OCI-M1 (cell line): ENCODE measurements at places on chromosomes 11 and 22.
A peak's percentile ranks its signal among the peaks of the same experiment; 100 is the strongest.

- peak; percentile 3 for DNase-seq
These were observed 239.0 kb upstream of the PDGFD start for GRCh38 chr11:104402812-104403521.

- DNase-seq: no peak
These were observed 158.8 kb downstream of the COMMD9 start for GRCh38 chr11:36130401-36130800.

GRCh38 chr11:70077411-70078094, 564 bp upstream of the ANO1 start:
- DNase-seq: no peak

GRCh38 chr11:4581443-4581842, at the start of gene OR52I2:
TSS of gene OR52I2 (plus strand) at chr11:4581743.
- DNase-seq: no peak

GRCh38 chr11:88414385-88414861, 76.9 kb upstream of the CTSC start:
- DNase-seq: peak; percentile 100

DNA sequence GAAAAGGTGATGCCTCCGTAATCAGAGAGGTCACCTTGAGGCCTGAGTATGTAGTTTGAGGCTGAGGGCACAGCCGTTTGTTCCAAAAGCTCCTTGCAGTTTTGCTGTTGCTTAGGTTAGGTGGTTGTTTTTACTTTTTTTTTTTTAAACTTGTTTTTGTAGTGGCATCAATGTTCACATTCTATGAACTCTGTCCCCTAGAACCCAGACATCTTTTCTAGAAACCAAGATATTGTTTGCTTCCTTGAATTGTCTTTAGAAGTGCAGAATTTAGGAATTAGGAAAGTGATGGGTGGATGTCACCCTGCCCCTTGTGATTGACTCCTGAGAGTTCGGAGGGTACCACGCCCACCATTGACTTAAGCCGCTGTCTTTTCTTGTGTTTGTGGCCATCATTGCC, 35.7 kb upstream of the ETS1 start:
- no peak for DNase-seq

DNA sequence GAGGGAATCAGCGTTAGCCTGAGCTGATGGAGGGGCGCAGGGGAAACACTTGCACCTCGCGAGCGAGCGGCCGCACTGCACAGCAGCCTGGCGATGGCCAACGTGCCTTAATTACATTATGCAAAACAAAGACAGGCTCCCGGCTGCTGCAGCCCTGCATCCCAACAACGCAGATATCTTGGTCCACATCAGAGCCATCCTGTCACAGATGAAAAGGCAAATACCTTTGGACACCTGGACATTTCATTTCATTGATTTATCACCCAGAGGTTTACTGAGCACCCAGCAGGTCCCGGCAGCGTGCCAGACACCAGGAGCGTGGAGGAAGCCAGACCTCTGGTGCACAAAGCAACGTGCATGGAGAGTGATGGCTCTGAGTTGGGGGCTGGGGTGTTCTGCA, 843.0 kb downstream of the TBC1D22A start:
- no peak for DNase-seq

DNA sequence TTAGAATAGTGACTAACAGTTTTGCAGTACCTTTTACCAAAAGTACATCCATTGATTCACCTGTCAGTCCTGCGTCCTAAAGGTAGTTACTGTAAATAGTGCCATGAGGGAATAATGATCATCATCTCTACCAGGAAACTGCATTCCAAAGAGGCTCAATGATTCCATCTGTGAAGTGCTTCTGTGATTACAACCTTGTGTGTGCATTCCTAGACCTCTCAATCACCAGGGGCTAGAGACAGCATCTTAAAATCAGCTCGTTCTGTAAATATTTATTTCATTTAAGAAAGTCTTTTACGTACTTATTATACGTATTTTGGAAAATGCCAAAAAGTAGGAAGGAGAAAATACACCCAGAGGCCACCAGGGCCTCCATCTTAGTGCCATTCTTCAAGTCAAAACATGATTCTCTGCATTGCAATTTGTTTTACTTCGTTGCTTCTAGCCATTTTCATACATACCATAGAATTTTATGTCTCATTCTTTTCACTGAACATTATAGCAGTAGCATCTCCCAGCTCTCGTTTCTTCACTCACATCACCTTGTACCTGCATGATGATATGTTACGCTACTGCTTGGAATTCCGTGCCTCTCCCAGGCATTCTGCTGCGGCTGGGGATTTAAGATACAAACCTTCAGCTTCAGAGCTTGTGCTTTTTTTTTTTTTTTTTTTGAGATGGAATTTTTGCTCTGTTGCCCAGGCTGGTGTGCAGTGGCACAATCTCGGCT, 117.0 kb downstream of the SEZ6L start:
- DNase-seq: no peak

DNA sequence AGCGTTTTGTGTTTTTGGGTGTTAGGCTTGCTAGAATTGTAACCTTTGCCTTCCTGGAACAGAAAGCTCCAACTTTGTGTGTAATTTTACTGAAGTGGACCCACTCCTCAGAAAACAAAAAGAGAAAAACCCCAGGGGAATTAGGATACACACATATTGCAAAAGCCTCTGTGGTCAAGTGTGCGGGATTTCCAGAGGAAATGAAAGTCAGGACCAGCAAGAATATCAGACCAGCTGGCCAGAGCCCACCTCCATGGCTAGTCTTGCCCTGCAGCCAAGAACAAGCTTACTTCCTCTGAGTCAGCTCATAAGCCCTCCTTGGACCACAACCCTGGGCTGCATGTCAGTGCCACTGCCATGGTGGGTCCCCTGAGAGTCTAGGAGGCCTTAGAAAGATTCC, 37.0 kb upstream of the FTH1 start:
- DNase-seq: no peak

GRCh38 chr22:46139895-46140350, 10.4 kb upstream of the PPARA start:
- no peak for DNase-seq

GRCh38 chr11:11996321-11997048, 11.9 kb downstream of the DKK3 start:
- no peak for DNase-seq

GRCh38 chr11:110356762-110357671, 60.6 kb upstream of the RDX start:
- no peak for DNase-seq
